ENCODE measurements at places on chromosomes 4 and X.
A peak's percentile ranks its signal among the peaks of the same experiment; 100 is the strongest.

GRCh38 chr4:178083968-178084367 is 641.7 kb upstream of the AGA start:
- DNase-seq: no peak

DNA sequence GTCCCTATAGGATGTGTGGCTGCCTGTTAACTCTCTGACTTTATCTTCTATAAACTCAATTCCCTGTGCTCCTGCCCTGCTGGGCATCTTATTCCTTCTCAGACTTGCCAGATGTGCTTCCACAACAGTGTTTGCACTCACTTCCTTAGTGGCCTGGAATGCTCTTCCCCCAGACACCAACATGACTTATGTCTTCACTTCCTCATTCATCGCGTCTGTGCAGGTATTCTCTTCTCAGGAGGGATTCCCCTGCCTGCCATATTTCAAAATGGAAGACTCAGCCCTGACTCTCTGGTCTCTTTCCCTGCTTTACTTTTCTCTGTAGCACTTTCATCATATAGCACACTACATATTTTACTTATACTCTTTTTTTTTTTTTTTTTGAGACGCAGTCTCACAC is 344.0 kb downstream of the CENPC start:
- DNase-seq: no peak

DNA sequence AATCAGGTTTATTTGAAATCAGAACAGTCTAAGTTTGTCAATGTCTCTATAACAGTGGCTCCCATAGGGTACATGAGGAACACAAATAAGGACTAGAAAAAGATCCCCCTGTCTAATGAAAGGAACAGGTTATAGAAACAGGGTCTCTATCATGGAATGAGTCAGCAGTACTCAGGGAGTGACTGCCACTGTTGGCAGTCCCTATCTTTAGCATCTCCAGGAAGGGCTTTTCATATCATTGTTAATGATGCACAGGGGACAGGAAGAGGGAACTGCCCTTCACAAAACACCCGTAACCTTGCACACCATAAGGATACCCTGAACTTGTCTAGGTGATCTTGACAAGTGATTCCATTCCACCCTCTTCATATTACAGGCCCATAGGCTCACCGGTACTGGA is 38.5 kb upstream of the SMIM10L2A start:
- DNase-seq: no peak

- DNase-seq: no peak
Observed at GRCh38 chr4:35342833-35343232, 901.5 kb downstream of the ARAP2 start.

DNA sequence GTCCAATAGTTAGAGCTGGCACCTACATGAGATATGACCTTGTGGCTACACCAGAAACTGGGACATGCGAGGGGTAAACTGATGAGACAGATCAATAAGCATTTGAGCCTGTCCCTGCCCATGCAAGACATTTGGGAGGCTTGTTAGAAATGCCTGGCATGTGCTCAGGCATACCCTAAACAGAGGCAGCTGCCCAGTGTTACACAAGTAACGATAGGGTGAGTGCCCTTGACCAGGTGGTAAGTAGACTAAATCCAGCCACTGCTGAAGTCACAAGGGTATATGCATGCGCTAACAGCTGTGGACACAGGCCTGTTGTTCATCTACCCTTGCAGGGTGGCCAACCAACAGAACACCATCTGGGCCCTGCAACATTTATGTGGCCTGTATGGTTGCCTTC is 56.1 kb upstream of the CCDC149 start:
- DNase-seq: peak; percentile 25

GRCh38 chrX:41802958-41803357 is 79.0 kb downstream of the GPR82 start:
- DNase-seq: no peak

DNA sequence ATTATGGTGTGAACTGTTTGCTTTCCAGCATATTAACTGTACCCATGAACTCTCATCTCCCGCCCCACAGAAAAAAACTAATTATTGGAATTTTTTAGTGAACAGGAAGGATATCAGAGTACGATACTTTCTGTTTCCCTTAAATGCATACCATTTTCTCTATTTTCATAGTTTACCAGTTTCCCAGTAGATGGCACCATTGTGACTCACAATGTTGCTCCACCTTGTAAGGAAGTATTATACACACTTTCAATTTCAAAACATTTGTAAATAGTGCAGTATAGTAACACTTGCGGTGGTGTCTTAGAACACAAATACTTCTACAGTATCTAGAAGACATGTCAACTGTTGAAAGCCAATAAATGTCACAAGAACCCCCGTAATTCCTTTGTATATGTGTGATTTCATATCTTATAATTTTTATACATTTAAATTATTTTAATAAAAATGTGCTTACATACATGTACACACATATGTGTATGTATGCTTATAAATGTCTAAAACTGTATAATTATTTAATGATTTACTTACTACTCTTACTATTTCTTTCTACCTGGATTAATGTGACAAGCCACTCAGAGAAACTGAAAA is 167.3 kb downstream of the SLIT2 start:
- no peak for DNase-seq

GRCh38 chr4:184171011-184171410 is 46.7 kb downstream of the ENPP6 start:
- DNase-seq: no peak

- DNase-seq: no peak
Observed at GRCh38 chrX:77622672-77623071, 163.3 kb downstream of the ATRX start.

DNA sequence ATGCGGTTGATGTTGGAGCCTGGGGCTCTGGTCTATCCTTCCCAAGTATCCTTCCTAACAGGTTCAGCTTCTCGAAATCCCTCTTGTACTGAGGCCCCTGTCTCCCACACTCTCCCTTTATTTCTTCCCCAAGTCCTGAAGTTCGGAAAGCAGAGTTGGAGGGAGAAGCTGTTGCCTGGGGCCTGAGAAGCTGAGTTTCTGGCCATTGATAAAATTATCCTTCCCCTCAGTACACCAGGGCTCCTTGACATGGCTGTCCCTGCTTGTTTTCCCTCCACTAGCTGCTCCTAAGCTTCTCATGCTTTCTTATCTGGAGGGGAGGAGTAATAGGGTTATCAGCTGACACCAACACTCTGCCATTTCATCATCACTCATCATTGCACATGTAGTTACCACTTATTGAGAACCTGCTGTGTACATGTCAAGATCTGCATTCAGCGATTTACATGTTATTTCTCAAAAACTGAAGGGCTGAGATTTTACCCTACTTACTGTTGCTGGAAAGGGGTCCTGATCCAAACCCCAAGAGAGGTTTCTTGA is 58.0 kb downstream of the FUNDC1 start:
- DNase-seq: no peak

DNA sequence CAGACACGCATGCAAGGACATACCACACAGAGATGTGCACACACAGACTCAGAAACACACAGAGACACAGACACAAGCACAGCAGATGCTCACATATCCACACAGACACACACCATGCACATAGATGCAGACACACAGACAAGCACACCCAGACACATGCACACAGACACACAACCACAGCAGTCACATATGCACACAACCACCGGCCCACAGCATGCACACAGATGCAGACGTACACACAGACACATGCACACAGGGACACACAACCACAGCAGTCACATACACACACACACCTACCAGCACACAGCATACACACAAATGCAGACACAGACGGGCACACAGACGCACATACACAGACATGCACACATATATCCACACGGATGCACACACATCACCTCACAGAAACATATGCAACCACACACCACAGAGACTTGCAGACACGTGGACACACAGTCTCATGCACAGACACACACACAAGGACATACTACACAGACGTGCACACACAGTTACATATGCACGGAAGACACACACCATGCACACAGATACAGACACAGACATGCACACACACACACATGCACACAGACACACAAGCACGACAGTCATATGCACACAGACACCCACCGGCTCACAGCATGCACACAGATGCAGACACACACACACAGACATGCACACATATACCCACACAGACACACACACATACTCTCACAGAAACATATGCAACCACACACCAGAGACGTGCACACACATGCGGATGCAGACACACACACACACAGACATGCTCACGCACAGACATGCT is 25.2 kb upstream of the SLC25A6 start:
- no peak for DNase-seq

DNA sequence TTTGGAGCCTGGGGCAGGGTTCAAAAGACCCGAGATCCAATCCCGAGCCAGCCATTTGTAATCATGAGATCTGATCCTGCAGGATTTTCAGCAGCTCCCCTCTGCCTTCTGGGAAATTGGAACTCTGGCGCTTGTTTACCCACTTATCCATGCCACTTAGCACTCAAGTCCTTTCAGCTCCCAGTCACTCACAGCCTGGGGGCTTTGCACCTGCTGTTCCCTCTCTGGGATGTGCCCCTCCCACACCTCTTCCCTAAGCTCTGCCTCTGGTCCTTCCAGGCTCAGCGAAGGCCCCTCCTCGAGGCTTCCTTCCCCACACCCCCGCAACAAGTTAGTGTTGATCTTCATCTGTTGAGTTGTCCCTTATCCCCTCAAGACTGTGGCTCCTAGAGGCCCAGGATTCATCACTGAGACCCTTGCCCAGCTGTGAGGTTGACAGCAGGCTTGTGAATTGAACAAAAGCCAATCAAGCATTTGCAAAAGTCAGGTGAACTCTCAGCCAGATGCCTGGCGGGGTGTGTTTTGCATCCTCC is 99.1 kb upstream of the AFAP1 start:
- DNase-seq: no peak

DNA sequence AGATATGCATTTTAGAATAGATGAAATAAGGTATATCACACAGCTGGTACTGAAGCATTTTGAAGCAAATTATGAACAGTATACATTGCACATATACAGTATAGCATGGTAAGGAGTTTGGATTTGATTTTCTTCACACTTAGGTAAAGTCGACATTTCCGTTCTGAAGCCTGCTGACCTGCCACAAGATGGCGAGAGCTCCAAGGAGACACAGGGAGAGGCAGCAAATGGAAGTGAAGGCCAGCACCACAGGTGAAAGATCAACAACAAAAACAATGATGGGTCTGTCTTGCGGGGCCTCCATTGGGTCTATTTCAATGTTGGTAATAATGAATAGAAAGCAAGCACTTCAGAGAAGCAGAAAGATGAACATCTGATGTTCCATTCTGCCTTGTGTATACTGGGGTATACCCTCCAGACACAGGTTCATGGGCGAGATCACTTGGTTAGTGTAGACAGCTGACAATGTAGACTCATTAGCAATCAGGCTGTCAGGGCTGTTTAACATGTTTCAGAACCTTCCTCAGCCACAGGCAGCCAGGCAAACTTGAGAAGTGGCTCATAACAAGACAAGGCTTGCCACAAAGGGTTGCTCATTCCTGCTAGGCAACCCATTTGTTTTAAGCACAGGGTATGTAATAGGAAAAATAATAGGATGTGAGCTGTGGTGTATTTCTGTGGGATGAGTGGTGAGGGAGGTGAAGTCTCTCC is 21.4 kb upstream of the NOX1 start:
- DNase-seq: no peak

- DNase-seq: no peak
Observed at GRCh38 chrX:12950851-12951594, 23.9 kb upstream of the TMSB4X start.

DNA sequence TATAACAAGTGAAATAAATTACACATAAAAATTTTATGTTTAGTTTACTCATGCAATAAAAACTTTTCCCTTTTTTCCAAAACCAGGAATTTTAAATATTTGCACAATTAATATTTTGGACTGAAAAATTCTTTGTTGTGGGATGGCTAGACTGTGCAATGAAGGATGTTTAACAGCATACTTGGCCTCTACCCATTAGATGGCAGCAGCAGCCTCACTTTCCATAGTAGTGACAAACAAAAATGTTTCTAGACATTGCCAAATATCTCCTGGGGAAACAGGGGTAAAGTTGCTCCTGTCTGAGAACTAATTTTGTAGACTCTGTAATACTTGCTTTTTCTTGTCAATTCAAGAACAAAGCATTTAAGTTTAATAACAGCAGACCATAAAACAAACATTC is 49.8 kb downstream of the SCLT1 start:
- DNase-seq: no peak

DNA sequence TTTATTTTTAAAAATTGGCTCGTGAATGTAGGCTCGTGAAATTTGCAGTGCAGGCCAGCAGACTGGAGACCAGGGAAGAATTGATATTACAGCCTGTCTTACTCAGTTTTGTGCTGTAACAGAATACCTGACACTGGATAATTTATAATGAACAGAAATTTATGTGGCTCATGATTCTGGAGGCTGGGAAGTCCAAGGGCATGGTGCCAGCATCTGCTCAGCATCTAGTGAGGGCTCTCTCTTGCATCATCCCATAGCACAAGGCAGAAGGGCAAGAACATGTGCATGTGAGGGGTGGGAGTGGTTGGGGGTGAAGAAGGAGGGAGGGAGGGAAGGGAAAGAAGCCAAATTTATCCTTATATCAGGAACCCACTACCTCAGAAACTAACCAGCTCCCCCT is 13.7 kb upstream of the CLTRN start:
- no peak for DNase-seq

- DNase-seq: no peak
Observed at GRCh38 chr4:173398220-173398619, 696 bp downstream of the SCRG1 start.

GRCh38 chr4:169337510-169337909 is 66.8 kb upstream of the SH3RF1 start:
- DNase-seq: no peak

All from ascending aorta (tissue), 2 donors.